ENCODE measurements at places on chromosomes 11 and 22.

GRCh38 chr11:97683733-97684132 lies 1293.9 kb downstream of the JRKL start:
- DNase-seq, result no peak

- no peak for DNase-seq
Observed at GRCh38 chr11:9095421-9095820, 4.0 kb upstream of the SCUBE2 start.

DNA sequence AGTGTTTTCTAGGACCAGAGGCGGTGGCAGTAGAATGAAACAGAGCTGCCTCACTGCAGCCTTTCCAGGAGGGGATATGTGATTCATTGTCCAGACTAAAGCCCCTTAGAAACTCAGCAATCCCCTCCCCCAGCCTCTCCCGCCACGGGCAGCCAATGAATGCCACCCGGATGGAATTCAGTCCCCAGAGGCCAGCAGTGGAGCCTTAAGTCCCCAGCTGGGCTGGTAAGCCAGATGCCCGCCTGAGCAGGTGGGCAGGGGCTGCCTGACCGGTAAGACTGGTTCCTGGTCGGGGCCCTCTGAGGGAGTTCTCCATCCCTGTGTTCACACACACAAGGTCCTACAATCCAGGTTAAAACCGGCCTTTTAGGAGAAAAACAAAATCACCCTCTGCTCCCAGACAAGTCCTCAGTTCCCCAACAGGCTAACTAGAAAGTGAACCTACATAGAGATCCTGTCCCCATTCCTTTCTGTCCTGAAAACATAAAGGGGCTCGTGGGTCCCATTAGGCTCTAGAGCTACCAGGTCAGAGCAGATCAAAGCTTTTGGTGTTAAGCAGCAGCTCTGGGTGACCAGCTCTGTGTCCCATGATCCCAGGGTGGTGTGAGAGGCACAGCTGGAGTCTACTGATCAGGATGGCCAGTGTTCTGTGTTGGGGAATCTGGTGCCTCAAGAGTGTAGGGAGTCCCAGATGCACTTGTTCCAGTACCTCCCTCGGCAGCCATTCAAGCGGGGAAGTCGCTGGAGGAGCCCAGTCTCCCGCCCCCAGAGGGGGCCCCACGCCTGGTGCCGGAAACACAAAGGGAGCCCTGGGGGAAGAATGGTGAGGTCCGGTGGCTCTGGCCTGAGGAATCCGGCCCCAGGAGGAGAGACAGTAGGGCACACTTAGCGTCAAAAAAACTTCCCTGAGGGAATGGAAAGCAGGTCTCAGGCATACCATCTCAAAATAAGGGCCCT lies 2.6 kb downstream of the PATZ1 start:
- DNase-seq, result peak; percentile 83

DNA sequence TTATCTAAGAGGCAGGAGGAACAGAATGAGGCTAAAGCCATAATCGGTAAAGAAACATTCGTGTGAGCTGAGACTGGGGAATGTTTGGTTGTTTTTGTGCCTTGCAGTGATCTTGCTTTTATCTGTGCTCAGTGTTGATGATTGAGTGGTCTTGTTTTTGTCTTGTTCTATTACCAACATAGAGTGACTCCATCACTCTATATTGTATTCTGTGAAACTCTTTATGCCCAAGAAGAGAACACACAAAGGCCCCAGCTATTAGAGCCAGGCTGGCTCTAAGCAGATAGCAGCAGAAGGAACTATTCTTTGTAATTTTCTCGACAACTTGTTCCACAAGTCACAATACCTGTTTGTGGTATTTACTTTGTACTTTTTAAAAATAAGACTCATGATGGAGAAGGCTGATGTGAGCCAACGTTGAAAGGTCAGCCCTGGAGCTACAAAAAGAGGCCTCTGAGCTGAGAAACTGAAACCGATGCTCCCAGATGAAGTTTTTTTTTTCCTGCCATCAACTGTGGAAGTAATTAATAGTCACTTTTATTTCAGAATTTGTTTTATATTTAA lies 68.4 kb downstream of the LARGE1 start:
- DNase-seq, result no peak

GRCh38 chr11:105260976-105261375 lies 121.4 kb upstream of the CARD18 start:
- DNase-seq, result no peak

- no peak for DNase-seq
Observed at GRCh38 chr11:59225017-59225416, 12.3 kb upstream of the MPEG1 start.

- no peak for DNase-seq
Observed at GRCh38 chr22:39382410-39382809, 17.2 kb upstream of the TAB1 start.

DNA sequence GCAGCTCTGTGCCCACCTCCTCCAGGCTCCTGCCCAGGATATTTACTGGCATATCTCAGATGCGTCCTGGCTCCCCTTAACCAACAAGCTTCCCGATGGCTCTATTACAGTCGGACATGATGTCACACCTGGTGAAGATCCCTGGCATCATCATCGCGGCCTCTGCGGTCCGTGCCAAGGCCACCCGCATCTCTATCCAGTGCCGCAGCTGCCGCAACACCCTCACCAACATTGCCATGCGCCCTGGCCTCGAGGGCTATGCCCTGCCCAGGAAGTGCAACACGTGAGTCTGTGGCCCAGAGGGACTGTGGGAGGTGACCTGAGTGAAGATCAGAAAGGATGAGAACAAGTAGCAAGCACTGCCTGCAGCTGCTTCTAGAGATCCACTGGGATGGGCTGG lies 6.5 kb downstream of the MCM5 start:
- no peak for DNase-seq

DNA sequence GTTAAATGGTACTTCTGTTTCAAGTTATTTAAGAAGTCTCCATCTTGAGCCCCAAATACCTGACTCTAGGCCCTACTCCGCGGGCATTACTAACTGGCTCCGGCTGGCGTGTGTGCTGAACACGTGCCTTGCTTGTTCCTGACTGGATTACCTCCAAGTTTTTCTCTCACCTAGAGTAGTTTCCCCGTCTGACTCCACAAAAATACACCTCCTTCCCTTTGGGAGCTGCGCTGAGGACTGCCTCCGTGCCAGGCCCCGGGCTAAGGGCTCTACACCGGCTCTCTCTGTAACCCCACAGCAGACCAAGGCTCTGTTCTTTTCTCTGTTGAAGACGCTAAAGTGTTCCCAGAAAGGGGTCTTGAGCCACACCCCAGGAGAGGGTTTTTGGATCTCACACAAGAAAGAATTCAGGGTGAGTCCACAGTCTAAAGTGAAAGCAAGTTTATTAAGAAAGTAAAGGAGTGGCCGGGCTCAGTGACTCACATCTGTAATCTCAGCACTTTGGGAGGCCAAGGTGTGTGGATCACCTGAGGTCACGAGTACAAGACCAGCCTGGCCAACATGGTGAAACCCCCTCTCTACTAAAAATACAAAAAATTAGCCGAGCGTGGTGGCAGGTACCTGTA lies 61.8 kb downstream of the ANO1 start:
- no peak for DNase-seq

- no peak for DNase-seq
Observed at GRCh38 chr11:41306431-41306830, 153.0 kb downstream of the LRRC4C start.

DNA sequence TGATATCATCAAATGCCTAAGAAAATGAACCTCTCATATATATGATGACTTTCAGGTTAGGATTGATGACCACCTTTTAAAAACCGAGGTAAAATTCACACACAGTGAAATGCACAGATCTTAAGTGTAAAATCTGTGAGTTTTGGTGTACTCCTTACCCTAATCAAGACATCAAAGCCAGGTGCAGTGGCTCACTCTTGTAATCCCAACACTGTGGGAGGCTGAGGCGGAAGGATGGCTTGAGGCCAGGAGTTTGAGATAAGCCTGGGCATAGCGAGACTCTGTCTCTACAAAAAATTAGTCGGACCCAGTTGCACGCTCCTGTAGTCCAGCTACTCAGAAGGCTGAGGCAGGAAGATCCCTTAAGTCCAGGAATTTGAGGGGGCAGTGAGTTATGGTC lies 140.4 kb downstream of the UVRAG start:
- DNase-seq, result no peak

DNA sequence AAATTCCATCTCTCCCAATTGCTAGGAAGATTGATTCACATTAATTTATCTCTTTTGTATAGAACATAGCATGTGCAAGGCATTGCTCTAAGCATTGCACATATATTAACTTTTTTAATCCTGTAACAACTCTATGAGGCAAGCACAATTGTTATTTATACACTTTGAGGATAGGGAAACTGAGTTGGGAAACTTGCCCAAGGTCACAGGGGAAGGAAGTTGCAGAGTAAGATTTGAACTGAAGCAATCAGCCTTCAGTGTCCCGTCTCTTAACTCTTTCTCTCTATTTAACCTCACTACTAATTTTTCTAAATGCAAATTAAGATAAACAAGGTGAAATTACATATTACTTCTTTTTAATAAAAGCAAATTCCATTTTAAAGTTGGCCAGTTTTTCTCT lies 22.2 kb downstream of the OR56B4 start:
- DNase-seq, result no peak

DNA sequence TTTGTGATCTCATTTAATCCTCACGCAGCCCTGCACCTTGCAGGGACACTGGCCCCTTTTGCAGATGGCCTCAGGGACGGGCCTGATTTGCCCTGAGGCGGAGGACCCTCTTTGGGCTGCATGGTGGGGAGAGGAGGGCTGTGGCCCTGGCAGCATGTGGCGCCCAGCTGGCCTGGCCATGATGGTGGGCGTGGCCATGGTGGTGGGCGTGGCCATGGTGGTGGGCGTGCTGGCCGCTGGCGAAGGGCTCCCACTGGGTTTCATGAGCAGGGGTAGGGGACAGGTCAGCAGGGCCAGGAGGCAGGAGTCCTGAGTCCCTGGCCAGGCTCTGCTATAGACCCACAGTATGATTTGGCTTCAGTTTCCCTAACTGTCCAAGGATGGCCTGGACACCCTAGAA lies 13.1 kb downstream of the WNT11 start:
- DNase-seq, result no peak

DNA sequence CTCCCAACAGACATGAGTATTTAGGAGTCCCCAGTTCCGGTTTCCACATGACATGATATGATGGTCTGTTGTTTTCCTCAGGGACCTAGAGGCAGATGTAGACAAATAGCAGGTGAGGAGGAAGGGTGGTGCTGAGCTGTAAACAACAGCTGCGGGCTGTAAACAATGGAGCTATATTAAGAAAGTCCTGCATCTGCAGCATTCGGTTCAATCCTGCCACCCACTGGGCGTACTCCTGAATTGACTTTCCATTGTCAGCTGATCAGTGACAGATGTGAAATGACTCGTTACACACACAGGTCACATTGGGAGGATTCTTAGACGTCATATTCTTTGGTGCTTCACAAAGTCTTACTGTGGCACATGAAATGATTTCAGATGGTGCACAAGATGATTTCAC lies 26.8 kb upstream of the RAG1 start:
- DNase-seq, result no peak

- peak; percentile 87 for DNase-seq
Observed at GRCh38 chr22:23856721-23857605, 712 bp upstream of the SLC2A11 start.

GRCh38 chr11:39365809-39366436 lies 2093.5 kb downstream of the LRRC4C start:
- no peak for DNase-seq

DNA sequence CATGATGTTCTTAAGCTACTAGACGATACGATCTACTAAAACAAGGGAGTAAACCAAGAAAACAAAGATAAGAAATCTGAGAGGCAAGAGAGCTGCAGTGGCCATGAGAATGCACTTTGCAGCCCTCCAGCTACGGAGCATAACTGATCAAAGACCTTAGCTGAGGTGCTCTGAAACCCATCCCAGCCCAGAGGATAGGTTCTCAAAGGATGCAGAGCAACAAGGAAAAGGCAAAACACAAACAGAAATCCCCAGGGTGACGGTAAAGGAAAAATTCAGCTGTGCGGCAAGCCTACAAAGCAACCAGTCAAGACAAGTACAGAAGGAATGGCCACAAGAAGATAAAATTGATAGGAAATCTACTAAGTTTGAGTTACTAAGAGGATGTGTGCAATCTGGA lies 32.5 kb upstream of the CFAP300 start:
- no peak for DNase-seq

DNA sequence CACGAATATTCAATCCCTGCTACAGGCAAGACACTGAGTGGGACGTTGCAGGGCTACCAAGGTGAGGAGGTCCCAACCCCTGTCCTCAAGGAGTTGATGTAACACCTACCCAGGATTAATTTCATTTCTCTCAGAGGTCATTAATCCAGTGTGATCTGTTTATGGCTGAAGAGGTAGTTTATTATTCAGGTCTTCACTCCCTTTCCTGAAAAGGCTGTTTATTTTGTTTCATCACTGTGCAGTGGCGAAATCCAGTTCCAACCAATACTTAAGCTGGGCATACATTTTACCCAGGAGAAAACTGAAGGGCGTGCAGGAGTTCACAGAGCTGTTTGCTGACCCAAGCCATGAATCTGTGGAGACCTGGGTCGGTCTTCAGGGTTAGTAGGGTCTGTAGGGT lies 2.7 kb upstream of the PTPRJ start:
- no peak for DNase-seq

- no peak for DNase-seq
Observed at GRCh38 chr22:50717709-50718351, 20.2 kb upstream of the ACR start.

DNA sequence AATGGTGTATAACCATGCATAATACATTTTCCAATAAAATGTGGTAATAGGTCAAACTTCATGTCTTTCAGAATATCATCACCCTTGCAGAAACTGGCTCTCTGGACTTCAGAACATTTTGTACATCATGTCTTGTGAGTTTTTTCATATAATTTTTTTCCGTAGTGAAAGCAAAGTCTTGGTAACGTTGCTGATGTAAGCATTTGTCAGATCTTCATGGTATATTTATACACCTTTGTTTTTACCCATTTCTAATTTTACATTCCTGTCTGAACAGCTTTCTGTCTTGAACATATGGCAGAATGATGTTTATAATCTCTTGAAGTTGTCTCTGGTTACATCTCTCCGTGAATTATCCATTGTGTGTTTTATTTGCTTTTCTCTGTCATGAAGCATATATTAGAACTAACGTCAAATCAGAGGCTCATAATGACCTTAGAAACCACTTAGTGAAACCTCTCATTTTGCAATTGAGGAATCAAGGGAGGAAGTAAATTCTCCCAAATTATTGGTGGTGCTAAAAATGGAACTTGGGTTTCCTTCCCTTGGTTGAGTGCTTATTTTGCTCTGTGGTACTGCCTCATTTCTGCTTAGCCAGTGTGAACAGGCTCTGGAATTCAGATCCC lies 37.4 kb downstream of the CSRP3 start:
- DNase-seq, result no peak

GRCh38 chr11:1771273-1771672 lies 7.5 kb upstream of the CTSD start:
- DNase-seq, result no peak

- peak; percentile 89 for DNase-seq
Observed at GRCh38 chr11:115759622-115760460, 255.6 kb upstream of the CADM1 start.

- no peak for DNase-seq
Observed at GRCh38 chr11:57251491-57252104, 14.5 kb upstream of the APLNR start.

- DNase-seq, result no peak
Observed at GRCh38 chr11:1419811-1420210, 30.1 kb downstream of the BRSK2 start.
